ENCODE measurements at places on chromosomes 1 and 21.
A peak's percentile ranks its signal among the peaks of the same experiment; 100 is the strongest.

DNA sequence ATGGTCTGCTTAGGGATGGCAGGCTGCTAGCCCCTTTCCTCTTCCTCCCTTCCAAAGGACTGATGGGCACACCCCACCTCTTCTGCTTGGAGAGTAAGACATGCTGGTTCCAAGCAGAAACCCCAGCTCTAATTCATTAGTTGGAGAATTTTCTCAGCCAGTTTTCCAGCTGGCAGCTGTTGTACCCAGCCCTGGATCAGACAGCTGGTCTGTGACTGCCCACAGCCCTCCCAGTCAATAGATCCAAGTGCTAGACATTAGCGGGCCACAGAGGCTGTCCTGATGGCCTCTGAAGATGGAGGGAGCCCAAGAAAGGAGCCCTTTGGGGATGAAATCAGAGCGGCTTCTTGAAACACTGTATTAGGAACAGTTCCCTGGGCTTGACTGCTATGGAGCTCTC lies 35.8 kb downstream of the ACOT11 start:
- no peak for DNase-seq

GRCh38 chr1:89927049-89927448 lies 67.9 kb upstream of the ZNF326 start:
- DNase-seq = no peak

DNA sequence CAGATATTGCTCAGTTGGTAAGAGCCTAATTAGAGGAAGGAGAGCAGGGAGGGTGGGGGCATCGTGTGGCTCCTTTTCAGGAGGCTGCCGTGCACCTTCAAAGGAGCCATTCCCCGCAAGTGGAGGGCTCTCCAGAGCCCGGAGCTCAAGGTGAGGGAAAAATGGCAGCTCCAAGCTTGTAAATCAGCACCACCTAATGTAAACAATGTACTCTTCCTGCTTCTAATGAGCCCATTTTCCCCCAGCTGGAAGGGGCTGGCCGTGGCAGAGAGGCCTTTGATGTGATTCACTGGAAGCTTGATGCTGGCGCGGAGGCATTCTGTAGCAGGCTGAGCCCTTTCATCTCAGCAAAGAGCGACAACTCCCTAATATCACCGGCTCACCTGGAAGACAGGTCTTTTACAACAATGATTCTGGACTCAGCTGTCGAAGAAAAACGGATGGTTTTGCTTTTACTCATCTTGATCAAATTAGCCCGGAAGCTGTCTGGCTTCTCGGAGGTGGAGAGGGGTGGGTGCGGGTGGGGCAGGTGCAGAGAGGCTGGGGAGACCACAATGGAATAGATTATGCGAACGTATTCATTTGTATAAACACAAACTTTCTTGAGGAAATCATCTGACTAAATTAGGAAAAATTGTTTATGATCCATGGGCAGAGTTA lies 112.5 kb downstream of the RRAGC start:
- DNase-seq = no peak

- no peak for DNase-seq
These were observed 281.4 kb downstream of the AJAP1 start for GRCh38 chr1:4935807-4936206.

- no peak for DNase-seq
These were observed 28.6 kb upstream of the PLEKHG5 start for GRCh38 chr1:6519935-6520671.

DNA sequence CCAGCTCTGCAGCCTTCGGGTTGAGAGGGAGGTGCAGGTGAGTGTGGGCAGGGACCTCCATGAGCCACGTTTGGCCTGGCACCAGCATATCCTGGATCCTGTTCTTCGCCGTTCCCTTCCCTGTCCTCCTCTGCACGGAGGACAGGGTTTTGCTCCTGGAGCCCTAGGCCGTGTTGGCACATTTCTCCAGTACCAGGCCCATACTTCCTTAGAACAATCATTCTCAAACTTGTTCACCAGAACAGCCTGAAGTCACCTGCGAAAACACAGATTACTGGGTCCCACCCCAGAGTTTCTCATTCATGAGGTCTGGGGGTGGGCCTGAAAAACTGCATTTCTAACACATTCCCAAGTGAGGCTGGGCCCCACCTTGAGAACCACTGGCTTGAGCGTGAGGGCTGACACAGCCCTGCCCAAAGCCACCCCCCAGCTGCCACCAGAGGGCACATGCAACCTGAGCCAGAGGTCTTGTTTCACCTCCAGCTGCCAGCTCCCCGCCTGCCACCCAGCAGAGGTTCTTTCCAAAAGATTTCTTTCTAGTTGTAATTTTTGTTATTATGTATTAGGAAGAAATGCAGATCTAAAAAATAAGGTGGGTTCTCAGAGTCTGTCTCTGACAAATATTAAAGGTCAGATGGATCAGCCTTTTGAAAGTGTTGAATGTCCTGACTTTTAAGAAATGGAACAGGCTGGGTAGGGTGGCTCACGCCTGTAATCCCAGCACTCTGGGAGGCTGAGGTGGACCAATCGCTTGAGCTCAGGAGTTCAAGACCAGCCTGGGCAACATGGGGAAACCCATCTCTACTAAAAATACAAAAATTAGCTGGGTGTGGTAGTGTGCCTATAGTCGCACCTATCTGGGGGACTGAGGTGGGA lies 39.6 kb upstream of the LDLRAP1 start:
- DNase-seq = peak; percentile 59

DNA sequence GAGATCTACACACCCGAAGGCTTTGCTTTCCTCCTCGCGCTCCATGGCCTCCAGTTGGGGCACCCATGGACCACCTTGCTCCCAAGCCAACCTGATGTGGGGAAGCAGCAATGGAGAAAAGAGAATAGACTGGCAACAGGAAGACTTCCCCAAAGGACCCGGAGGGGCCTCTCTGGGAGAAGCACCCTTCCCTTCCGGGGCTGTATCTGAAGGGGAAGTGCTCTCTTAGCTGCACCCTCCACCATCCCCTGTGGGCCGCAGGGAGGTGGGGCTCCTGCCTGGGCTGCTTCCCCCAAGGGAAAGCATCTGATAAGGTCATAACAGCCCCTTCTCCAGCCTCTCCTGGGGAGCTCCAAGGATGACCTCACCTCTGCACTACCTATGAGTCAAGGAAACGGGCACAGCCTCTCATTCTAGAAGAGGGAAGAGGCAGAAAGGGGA lies 100.2 kb downstream of the RIPK4 start:
- no peak for DNase-seq

DNA sequence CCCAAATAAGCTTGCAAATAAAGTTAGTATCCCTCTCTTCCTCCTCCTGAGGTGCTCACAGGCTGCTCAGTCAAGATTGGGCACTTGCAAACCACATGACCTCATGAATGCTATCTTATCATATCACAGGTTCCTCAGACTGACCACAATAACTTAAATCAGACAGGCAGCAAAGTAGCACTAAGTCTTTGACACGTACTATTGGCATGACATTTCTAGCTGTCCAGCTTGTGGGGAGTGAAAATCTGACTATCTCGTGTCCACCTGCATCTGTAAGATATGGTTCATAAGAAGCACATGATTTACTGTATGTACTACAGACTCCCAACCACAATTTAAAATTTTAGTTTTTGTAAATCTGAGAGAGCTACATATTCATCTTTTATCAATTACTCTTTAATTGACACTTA lies 58.0 kb upstream of the GFI1 start:
- DNase-seq = no peak

DNA sequence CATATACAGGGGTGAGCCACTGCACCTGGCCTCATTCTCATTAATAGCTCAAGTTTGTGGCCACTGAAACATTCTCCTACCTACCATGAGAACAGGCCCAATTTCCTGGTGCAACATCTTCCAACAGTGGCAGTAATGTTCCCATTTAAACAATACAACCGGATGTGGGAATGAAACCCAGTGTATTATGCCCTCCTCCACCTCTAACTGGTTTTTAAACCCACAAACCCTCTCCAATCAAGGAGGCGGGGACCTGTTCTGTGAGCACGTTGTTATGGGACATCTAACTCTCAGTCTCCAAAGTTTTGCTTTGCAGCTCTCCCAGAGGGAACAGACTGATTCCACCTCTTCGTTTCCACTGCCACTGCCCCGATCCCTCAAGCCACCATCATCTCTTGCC lies 2.6 kb downstream of the CTNNBIP1 start:
- DNase-seq = no peak

DNA sequence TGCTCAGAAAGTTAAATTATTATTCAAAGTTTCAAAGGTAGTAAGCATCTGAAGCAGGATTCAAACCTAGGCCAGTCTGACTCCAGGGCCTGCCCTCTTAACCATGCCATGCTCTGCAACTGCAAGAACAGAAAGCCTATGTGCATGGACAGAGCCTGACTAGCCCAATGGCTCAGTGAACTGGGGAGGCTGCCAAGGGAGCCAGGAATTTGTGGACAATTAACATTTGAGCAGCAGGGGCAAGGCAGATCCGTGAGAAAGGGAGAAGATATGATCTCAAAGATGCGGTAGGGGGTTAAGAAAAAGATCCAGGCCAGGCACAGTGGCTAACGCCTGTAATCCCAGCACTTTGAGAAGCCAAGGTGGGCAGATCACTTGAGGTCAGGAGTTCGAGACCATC lies 6.5 kb upstream of the ATP1A4 start:
- no peak for DNase-seq

GRCh38 chr21:25790122-25790877 lies 55.5 kb downstream of the GABPA start:
- no peak for DNase-seq

- peak; percentile 21 for DNase-seq
These were observed at the start of gene DOP1B for GRCh38 chr21:36156815-36157670. TSS of gene DOP1B (plus strand) at chr21:36156824. CDS start at chr21:36164734, 7,910 bp downstream.

- DNase-seq = no peak
These were observed 76.3 kb upstream of the ZRANB2 start for GRCh38 chr1:71157151-71157550.

DNA sequence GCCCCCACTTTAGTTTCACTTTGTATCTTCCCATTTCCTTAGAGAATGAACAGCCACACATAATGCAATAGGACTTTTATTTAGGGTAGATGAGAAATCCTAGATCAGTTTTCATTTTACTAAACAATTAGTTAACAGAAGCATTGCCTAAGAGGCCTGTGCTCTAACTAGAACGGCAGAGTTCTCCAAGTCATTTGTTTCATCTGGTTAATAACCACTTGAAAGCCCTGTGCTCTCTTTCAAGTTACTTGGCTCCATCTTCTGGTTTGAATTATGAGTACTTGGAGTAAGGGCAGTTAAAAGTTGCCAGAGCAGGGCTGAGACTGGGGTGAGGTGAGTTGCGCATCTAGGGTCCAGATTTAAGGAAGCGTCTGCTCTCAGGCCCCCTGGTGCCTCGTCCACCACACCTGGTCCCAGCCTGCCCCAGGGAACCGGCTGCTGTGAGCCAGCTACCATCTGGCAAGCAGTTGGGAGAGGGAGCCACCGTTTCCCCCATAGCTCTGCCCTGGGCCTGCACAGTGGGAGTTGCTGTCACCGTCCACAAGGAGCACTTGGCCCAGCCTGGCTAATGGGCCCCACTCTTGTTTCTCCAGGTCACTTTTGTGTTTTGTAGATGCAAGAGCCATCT lies 18.1 kb upstream of the SLC44A3 start:
- no peak for DNase-seq

- DNase-seq = no peak
These were observed 5.0 kb upstream of the MATN1 start for GRCh38 chr1:30728340-30728739.

DNA sequence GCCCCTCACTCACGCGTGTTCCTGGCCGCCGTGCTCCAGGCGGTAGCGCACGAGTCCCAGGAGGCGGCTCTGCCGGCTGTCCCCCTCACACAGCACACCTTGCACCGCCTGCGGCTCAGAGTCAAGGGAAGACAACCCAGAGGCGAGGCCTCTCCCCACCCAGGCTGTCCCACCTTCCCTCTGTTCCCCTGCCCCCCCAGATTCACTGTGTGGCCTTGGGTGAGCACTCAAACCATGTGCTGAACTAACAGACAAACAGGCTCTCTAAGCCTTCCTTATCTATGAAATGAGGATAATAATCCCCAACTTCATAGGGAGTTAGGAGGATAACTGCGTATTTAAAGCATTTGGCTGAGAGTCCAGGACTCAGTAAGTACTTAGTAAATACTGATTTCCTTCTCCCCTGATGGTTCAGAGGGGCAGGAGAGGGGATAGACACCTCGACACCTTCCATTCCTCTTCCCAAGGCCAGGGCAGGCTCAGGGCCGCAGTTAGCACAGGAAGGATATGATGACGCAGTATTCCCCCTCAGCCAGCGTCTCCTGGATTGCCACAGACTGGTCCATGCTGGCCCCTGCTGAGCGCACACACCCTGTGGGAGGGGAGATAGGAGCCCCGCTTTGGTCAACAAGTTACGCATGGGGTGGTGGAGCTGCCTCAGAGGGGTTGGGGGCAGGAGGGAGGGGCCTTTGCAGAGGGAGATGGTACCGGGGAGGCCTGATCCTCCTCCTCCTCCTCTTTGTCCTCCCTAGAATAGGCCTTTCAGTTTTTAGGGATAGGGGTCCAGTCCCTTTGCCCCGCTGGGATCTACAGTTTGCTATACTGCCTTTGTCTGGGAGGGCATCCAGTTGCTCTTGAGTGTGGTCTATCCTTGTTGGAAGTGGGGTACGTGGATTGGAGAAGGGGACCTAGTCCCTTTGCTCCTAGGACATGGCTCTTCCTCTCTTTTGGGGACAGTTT lies 830 bp downstream of the INPP5B start:
- DNase-seq = no peak

- no peak for DNase-seq
These were observed 392.4 kb downstream of the TTLL7 start for GRCh38 chr1:83606416-83606955.

- peak; percentile 62 for DNase-seq
These were observed 1.5 kb downstream of the CA6 start for GRCh38 chr1:8947127-8947691.

GRCh38 chr1:154329152-154329521 lies 3.8 kb downstream of the ATP8B2 start:
- no peak for DNase-seq

GRCh38 chr1:6906783-6907182 lies 121.5 kb downstream of the CAMTA1 start:
- no peak for DNase-seq

- no peak for DNase-seq
These were observed 70.5 kb downstream of the SSBP3 start for GRCh38 chr1:54335755-54336108.

GRCh38 chr1:8144323-8144722 lies 118.2 kb upstream of the ERRFI1 start:
- DNase-seq = no peak

GRCh38 chr1:221925947-221926346 lies 184.1 kb upstream of the DUSP10 start:
- no peak for DNase-seq

DNA sequence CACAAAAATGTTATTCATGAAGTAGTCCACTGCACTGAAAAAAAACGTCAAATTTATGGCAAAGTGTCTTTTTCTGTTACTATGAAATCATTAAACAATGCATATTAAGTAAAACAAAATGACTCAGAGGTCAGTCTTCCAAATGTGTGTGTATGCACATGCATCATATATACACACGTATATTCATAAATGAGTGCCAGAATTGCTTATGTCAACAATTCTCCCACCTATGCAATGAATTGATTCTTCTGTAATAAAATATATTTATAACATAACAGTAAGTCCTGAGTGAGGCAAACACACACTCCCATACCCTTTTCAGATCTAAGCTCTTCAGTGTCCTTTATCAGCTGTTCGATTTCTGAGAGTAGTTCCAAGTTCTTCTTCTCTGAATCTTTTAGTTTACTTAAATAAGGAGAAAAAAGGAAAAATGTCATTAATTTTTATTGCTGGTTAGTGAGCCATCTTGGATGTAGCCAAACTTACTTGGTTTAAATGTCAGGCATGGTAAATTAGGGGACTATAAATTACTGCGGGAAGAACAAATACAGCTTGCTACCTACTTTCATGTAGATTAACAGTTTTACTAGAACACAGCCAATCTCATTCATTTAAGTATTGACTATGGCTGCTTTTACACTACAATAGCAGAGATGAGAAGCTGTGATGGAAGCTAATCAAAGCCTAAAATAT lies 131.9 kb downstream of the COQ8A start:
- no peak for DNase-seq

GRCh38 chr1:90502696-90503095 lies 214.4 kb downstream of the BARHL2 start:
- DNase-seq = no peak
